B cell (primary cell): ENCODE measurements at places on chromosomes 7 and 10. TPM values are rescaled to one million over a fixed set of nuclear protein-coding genes. Genes with fewer than 3 reads are reported as not detected.
A peak's percentile ranks its signal among the peaks of the same experiment; 100 is the strongest.

The CLDN4 gene
- total RNA-seq: not detected in 2 replicates

The KCNMA1 gene
- 2.8 and 3.1 TPM in 2 replicates for total RNA-seq

The SAP25 gene
- 46.3 and 51.7 TPM in 2 replicates for total RNA-seq

The NODAL gene
- not detected in 2 replicates for total RNA-seq

The NRG3 gene
- not detected in 2 replicates for total RNA-seq

The GNAT3 gene
- not detected in 2 replicates for total RNA-seq

The ELFN1 gene
- total RNA-seq: 0.07 and 0.12 TPM in 2 replicates

The CREB5 gene
- 0.05 and 0.39 TPM in 2 replicates for total RNA-seq

The PON3 gene
- total RNA-seq: not detected in 2 replicates

The TRIM50 gene
- not detected in 2 replicates for total RNA-seq

The SEMA3C gene
- total RNA-seq: not detected in 2 replicates

- DNase-seq: no peak
These were observed 26.3 kb upstream of the SH3PXD2A start for GRCh38 chr10:103881416-103882284.

DNA sequence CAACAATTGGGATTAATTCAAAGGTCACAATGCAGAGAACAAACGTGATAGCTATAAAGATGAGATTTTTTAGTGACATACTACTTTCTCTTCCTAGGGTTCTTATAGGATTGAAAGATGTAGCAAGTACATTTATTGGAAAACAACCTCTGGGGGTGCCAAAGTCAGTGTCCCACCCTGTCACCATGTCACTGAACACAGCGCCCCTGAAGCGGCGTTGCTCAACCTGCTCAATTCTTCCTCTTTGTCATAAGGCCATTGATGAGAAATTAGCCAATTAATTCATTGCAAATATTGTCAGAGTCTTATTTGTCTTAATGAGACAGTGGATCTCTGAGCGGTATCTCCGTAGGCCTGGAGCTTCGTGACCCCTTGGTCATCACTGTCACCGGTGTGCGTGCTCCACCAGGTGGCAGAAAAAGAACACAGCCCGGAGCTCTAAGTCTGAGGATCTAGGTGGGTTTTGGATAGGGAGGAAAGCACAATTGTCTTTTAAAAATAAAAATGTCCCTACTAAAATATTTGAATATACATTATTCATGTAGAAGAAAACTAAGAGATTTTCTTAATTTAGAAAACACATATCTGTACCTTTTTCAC is 362.6 kb downstream of the PAXIP1 start:
- no peak for DNase-seq

GRCh38 chr7:140810830-140811556 is 113.7 kb downstream of the BRAF start:
- DNase-seq: peak; percentile 82

- no peak for DNase-seq
These were observed 137.7 kb downstream of the CNOT4 start for GRCh38 chr7:135372222-135372621.

DNA sequence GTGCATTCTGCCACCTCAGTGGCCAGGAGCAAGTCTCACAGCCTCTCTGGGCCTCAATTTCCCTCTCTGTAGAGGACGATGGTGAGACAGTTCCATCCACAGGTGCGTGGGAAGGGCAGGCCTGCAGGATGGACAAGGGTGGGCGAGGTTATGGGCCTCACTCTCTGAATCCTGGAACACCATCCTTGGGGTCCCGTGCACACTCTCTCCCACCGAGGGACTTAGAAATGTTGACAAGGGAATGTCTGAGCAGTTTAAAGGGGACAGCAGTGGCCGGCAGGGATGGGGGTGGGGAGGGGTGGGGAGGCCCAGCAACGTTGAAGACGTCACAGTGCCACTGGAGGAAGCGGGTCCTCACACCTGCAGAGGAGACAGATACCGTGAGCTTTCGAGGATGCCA is 111.5 kb downstream of the FOXL3 start:
- DNase-seq: no peak

- DNase-seq: no peak
These were observed 38.7 kb downstream of the A1CF start for GRCh38 chr10:50846753-50847152.

- DNase-seq: no peak
These were observed 49.7 kb upstream of the NRF1 start for GRCh38 chr7:129561677-129562359.

- peak; percentile 77 for DNase-seq
These were observed 4.3 kb upstream of the KCNMA1 start for GRCh38 chr10:77641788-77642397.

DNA sequence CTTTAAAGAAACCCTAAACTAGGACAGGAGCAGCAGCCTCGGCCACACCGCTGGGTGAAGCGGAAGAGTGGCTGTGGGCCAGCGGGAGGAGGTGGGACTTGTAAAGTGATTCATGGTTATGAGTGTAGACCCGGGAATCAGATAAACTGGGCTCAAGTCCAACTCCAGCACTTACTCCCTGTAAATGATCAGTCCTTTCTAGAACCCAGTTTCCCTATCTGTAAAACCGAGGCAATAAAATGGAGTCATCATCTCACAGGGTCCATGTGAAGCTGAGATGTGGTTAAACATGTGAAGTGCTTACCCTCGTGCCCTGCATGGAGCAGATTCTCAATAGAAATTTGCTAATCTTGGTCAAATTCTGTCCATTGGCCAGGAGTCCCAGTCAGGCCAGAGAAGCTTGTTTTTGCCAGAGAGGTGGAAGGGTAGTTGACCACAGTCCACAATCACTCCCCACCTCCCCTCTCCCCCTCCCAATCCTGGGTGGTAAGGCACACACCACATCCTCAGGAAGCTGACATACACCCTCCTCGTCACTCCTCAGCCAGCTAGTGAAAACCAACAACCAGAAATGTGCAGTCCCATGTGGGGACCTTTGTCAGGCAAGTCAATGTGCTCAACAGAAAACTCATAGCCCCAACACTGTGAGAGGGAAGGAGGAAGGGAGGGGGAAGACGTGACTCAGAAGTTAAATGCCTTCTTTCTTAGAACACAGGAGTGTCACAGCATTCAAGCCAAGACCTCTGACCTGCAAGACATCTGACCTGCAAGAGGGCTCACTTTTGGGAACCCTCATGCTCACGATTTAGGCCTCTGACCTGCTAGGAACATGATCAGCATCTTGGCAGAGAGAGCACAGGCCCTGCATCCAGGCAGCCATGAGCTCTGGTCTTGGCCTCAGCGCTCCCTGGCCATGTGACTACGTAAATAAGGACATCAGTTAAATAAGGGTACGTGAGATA is 145.1 kb downstream of the PLXNA4 start:
- DNase-seq: no peak

DNA sequence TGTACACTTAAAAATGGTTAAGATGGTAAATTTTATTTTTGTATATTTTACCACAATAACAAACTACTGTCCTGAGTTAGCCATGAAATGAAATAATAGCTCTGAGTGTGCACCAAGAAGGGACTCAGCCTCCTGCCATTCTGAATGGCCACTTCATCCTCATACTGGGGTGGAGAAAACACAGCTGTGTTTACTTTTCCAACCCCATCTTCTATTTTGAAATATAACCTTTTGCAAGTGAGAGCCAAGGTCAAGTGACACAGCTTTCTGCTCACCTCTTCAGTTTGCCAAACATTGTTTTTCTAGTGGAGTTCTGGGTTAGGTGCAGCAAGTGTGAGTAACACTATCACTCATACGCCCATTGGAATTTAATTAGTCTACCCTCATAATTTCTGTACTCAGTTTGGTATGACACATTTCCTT is 107.4 kb upstream of the GLCCI1 start:
- no peak for DNase-seq

DNA sequence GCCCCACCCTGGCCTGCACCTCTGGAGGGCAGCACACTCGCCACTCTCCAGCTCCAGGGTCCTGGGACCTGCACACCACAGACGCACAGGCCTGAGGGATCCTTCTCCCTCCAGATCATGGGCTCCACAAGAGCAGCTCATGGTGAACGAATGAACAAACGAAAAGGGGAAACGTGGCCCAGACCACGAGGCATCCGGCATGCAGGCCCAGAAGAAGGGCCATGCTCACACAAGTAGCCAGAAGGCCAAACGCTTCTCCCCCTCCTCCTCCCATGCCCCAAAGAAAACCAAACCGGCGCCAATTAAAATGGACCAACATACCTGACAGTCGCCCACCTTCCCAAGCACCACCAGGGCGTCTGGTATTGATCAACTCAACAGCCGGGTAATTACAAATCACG is 30.4 kb downstream of the MAD1L1 start:
- no peak for DNase-seq

DNA sequence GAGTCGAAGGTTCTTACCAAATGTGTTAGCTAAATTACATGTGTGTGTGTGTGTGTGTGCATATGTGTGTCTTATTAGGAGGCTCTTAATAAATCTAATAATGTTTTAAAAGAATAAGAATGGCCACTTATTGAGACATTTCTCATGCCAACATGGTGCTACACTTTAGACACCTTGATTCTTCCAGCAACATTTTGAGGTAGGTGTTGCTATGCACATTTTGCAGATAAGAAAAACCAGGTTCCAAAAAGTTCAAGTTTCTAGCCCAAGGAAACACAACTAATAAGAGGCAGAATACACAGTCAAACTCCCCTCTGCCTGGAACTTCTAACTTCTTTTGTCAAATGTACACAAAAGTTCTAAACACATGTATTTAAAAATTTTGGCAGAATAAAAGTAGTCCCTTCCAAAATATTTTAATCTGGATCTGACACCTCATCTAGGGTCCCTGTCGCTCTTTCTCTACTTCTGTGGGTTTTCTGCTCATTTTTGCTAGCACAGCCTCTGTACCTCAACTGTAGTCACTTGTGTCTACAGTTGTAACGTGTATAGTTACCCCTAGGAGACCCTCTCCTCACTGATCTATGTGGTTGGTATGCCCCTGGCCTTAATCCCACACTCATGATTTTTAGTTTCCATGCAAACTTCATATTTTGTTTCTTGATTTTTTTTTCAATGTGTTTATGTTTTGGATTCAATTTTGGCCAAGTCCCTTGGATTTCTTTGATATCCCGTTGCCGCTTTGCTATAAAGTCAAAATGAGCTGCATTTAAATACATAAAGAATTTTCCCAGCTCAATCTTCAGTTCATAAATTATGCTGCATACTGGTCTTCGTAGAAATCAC is 4.3 kb downstream of the ANKRD1 start:
- DNase-seq: no peak

DNA sequence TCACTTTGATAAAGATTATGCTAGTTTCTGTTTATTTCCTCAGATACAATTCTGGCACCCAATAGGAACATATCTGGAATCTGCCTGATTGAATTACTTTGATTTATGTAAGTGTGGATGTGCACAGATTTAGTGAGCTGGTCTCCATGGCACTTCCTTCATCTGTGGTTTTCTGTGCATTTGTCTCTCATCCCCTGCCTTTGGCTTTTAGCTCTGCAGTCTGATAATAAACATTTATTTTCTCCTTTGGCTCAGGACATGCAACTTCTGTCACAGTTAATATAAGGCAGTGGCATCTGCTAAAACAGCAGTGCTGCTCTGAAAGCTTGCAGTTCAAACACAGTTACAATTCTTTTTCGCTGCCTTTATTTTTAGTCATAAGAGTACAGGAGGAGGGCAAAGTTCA is 273.7 kb upstream of the CHRM2 start:
- no peak for DNase-seq

- DNase-seq: no peak
These were observed 75.5 kb downstream of the SIRT1 start for GRCh38 chr10:67959839-67960476.

DNA sequence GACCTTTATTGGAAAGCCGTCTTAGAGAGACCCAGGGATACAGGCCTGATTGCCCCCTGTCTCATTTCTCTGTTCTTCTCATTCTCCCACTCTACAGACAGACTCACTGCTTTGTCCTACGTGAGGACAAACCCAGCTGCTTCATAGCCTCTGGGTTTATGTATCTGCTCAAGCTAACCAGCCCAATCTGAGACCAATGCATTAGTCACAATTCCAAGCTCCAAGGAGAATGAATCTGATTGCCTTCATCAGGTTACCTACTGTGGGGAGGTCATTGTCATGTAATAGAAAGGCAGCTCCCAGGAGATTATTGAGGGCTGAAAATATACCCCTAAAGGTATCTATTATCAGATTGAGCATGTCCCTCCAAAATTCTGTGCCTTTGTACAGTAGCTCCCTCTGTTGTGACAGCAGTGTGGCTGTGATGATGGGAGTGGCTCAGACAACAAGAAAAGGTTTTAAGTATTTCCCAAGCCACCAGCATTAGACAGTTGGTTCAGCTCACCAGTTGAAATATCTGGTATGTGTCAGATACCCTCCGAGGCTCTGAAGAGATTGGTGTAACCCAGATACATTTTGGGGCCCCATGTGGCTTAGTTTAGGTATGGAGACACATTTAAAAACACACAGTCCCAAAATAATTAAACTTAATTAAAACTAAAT is 123.1 kb upstream of the EEPD1 start:
- no peak for DNase-seq
